Muscle of back (tissue), 13 donors: ENCODE measurements at places on chromosomes 1 and 21.

GRCh38 chr21:46159390-46159789 lies 4.0 kb upstream of the FTCD start:
- no peak for DNase-seq

- no peak for DNase-seq
Measured at GRCh38 chr1:229888561-229889001, 178.5 kb upstream of the GALNT2 start.

DNA sequence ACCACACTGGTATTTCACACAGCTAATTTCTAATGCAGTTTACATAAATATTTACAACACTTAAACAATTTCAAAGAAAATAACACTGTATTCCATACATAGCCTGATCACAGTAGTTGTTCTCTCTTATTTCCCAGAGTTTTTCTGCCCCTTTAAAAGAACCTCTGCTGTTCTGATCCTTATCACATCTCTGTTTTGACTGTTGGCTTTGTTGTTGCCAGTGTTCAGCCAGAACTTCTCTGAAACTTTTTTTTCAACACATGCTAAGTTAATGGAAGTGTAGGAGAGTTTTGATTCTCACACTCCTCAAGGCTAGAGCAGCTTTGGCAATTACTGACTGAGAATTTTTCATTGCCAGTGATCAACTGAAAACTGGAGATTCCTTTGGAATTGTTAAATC lies 11.1 kb downstream of the SELE start:
- no peak for DNase-seq

DNA sequence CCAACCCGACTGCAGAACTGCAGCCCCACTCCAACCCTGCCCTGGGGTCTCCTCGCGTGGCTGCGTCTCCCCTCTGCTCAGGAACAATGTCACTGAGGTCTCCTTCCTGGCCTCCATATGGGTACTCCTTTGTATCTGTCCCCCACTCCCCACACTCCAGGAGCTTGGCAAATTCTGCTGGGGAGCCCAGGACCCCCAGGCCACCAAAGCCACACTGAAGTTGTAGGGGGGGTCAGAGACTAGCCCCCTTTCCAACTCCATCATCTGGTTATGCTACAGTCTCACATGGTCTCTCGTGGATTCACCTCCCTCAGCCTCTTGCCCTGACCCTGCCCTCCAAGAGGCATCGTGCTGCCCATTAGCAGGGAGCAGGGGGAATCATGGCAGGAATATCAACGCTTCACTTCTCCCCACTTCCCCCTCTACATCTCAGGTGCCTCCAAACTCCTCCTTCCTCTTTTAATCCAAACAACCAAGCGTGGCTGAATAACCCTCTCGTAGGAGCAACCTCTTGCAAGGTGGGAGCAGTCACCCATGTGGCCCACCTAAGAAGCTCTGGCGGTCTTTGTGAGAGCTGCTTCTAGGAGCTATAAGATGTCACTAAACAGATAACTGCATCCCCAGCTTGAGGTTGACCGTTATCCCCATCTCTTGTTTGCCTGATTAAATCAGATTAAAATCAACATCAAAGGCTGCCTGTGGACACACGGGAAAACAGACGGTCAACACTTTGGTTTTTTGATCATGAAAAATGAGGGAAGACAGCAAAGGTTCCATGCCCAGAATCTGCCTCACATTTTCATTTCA lies 86.4 kb downstream of the MIS18A start:
- DNase-seq: no peak

GRCh38 chr1:207695891-207696290 lies 51.0 kb downstream of the CR1L start:
- DNase-seq: no peak

GRCh38 chr1:226653311-226653921 lies 85.7 kb downstream of the ITPKB start:
- DNase-seq: no peak

DNA sequence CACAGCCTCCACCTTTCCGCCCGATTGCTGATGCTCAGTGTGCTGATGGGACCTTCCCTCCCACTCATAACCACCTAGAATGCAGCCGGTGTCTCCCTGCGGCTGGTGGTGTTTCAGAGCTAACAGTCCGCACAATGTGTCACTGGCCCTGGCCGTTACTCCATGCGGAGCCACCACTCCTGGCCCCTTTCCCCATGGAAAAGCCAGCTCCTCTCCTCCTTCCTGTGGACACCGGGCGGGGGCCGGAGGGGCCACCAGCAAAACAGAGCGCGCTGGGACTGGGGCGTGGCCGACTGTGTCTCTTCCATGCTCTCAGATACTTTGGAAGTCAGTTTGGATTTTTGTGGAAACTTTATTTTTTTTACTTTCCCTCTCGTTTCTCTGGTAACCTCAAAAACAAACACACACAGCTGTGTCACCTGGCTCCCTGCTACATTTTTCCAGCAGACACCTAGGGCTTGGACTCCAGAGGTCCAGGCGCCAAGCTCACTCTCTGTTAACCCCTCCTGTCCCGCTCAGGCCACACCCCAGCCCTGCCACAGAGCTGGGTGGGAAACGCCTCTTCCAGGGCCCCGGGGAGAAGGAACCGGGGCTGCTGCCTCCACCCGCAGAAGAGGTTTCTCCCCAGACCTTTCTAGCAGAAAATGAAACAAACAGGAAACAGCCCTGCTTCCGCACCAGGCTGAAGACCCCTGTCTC lies 32.5 kb upstream of the COL6A2 start:
- peak; percentile 92 for DNase-seq

GRCh38 chr1:206774093-206774492 lies 1.8 kb upstream of the IL10 start:
- no peak for DNase-seq

DNA sequence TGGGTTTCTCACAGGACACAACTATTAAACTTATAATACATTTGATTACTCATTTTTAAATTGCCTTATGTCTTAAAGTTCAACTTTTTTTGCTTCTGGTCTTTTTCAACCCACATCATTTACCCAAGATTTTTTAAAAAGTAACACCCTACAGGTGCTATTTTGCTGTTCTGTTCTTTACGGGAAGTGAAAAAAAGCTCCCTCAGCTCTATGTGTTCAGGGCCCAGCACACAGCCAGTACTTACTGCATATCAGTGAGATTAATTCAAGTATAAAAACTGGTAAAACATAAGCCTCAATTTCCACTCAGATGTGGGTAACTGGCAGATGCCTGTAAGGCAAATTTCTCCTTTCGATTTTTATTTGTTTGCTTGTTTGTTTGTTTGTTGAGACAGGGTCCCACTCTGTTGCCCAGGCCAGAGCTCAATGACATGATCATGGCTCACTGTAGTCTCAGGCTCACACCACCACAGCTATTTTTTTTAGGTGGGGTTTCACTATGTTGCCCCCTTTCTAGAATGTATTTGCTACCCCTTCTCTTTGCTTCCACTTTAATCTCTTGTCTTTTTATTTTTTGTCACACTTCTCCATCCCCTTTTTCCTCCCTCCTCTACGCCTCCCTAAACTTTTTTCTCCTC lies 20.3 kb downstream of the RNASEL start:
- DNase-seq: no peak

DNA sequence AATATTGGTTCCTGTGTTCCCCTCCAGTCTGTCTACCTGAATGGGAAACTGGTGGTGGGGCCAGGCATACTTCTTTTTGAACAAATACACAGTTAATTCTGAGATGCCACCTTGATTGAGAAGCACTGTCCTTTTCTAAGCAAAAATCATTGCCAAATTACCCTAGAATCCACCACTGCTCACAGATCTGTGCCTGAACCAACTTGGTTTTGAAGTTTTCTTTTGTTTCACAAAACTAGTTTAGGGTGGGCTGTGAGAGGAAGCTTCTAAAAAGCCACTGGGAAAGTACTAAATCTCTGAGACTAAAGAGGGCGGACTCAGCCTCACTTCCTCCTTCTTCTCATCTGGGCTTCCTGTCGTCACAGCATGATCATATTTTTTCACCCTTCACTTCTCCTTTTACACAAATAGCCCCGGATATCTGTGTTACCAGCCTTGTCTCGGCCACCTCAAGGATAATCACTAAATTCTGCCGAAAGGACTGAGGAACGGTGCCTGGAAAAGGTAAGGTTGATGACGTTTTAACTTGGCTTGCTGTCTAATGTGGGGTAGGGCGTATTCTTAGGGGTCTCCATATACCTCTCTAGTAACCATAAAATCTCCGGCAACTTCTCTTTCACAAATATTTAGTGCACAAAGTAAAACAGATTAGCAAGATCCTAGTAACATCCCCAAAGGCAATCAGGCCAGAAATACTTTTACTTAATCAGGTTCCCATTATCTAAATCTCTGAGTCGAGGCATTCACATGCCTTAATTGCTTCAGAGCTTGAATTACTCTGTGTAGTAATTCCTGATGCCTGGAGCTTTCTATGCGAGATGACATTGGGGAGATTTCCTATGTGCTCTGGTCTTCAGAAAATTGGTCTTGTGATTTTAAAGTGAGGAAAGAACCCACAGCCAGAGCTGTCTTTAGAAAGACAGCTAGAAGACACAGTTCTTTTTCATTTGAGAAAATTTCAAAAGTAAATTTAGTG lies at the start of gene CD53:
Gene CD53 (plus strand): TSS at position 404 of the 976 bp plus-strand sequence. CDS start 18,261 bp downstream, outside the sequence.
- peak; percentile 25 for DNase-seq

- DNase-seq: no peak
Measured at GRCh38 chr1:191508239-191508638, 650.0 kb upstream of the RGS18 start.

DNA sequence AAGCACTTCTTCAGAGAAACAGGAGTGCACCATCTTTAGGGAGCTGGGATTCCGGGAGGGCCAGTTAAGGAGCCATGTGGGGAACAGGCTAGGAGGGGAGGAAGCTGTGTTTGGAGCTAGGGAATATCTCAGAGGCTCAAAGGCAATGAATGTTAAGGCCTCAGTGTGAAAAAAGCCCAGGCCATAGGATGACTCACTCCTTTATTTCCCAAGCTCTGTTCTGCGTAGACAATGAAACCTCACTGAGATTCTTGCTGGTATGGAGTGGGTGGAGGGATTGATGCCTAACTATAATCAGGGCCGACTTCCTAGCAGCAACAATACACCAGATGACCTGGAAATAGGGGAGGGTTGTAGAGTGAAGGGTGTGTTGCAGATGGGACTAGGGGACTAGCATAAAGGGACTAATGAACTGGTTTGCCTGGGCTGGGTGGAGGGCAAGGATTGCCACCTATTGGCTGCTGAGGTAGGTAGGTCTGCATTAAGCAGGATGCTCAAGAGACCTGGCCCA lies 2.1 kb downstream of the GNAT2 start:
- no peak for DNase-seq

- no peak for DNase-seq
Measured at GRCh38 chr1:177786176-177786745, 183.6 kb downstream of the SEC16B start.

DNA sequence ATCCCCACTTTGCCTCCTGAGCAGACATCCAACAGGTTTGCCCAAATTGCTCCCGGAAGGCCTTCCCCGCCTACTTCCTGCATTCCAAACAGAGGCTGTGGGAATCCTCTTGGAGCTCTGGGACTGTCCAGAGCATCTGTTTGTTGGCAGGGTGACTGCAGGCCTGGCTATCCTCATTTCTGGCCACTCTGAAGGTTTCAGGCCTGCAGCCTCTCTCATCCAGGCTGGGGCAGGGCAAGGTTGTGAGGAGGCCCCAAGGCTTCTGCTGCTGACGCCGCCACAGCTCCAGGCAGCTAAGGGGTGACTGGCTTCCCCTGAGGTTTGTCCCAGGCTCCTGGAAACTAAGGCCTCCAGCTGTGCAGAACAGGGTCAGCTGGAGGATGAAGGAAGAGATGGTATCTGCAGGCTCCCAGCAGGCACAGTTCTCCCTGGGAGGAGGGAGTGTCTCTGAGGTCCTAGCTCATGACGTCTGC lies 11.3 kb downstream of the CDK18 start:
- no peak for DNase-seq

- no peak for DNase-seq
Measured at GRCh38 chr1:39936724-39937491, 18.0 kb upstream of the MFSD2A start.

GRCh38 chr1:233865902-233866301 lies 38.6 kb upstream of the SLC35F3 start:
- DNase-seq: no peak

GRCh38 chr1:147760481-147761260 lies at the start of gene GJA5:
Gene GJA5, minus strand, starts transcription at chr1:147760602. Its CDS starts 1,364 bp downstream, at chr1:147759238.
- DNase-seq: no peak
